ENCODE measurements at places on chromosomes 7 and 10.

DNA sequence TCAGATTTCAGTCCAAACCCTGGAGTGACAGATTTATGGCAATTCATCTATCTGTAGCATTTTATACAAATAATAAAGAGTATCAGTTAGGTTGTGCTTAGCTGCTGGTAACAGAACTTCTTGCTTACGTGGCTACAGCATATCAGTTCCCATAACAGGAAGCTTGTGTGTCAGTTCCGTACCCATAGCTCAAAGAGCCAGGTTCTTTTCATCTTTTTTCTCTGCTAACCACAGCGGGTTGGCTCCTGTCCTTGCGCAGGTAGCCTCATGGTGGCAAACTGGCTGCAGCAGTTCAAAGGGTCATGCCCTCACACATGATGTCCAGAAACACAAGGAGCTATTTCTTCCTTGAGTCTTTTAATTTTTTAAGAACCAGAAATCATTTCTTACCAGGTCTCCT is 1041.8 kb downstream of the GATA3 start:
- peak; percentile 21 for DNase-seq

DNA sequence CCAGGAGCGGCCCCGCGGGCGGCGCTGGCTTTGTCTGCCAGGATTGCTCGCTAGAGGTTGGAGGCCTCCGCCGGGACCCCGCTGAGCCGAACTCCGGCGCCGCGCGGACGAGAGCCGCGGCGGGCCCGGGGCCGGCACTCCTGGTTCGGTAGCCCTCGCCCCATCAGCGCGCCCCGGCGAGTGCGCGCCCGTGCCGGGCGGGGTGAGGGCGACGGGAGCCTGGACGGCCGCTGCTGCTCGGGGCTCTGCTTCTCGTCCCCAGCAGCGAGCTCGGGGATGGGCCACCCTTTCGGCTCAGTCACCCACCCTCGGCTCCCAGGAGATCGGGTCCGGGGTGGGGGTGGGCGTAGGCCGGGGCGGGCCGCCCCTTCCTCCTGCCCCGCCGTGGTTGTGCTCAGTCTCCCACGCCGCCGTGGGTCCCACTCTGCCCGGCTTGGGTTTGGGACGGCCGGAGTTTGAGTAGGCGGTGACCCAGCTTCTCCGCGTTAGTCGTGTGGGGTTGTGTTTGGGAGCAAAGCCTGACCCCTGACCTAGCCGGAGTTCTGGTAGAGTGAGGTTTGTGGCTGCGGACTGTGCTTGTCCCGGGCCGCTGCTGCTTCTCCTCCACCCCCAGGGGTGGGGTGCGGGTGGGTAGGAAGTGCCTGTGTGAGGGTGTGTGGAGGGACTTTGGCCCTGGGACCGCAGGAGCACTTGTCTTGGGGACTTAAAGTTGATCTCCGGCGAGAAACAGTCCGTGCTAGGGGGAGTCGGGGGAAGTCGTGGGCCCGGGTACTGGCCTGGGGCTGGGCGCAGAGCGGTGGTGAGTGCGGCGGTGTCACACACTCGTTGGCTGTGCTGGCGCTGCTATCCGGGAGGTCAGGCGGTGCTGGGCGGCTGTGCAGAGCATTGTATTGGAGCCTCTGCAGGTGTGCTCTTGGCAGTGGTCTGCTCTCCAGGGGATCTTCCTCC is 677 bp downstream of the TSPAN14 start:
- DNase-seq: peak; percentile 49

DNA sequence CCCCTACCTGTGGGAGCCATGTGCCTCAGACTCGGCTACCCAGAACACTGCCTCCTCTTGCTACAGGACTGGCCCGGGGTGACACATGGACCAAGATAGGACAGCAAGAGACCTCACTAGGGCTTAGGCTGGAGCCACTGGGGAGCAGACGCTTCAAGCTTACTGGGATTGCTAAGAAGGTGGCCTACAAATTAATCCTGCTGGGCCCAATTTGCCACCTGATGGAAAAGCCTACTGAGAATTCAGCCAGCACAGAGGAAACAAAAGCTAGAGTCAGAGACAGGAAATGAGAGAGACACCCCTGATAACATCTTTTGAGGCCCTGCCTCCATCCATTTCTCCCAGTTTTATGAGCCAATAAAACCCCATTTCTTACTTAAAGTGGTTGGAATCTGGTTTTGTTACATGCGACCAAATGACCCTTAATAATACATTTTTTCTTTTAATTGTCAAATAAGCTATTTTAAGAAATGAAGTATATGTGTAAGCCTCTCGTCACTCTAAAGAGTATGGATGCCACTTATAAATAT is 282.1 kb downstream of the CXCL12 start:
- DNase-seq: no peak

DNA sequence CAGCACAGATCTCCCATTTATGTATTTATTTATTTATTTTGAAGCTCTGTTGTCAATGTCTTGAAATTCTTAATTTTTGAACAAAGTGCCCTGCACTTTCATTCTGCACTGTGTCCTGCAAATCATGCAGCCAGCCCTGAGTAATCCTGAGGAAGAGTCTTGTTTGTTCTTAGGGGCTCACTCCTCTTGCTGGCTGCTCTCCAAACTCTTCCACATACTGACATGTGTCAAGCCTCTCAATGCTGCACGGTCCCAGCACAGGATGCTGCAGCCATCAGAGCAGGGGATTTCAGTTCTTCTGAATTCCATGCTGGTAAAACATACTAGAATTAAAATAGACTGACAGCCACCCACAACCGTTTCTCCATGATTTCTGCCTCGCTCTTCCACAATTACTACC is 207.2 kb downstream of the PARD3 start:
- no peak for DNase-seq

DNA sequence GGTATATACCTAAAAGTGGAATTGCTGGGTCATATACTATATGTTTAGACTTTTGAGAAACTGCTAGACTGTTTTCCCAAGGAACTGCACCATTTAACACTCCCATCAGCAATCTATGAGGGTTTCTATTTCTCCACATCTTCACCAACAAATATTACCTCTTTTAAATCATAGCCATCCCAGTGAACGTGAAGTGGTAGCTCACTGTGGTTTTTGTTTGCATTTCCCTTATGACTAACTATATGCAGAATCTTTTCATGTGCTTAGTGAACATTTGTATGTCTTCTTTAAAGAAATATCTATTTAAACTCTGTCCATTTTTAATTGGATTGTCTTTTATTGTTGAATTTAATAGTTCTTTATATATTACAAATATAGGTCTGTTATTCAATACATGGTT is 115.8 kb upstream of the SEC61G start:
- no peak for DNase-seq

GRCh38 chr7:94396037-94396431 is 1.3 kb downstream of the COL1A2 start:
- DNase-seq: no peak

DNA sequence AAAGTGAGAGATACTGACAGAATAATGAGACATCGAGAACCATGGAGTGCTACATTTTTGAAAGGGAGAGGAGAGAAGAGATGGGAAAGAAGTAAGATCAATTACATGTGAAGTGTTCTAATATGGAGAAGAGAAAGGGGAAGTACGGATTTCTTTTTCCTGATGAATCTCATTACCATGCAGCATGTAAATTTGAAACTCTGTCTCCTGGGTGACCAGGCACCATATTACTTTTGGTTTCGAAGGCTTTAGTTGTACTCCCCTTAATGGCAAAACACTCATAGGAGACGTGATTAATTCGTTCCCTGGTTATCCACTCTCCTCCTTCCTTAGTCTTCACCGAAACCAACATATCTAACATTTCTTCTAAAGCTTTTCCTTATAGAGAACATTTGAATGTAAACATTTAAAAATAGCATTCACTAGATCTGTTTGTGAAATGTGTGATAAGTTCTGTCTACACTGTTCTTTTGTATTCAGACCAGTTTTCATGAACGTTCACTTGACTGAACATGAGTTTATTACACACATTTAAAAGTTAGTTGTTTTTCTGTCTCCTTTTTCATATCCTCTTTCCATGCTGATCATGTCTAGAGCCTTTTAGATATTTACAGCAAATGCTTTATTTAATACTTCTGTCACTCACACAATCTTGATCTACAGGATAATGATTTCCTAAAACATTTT is 80.2 kb upstream of the MSRB2 start:
- no peak for DNase-seq

GRCh38 chr7:155991470-155991869 is 179.2 kb upstream of the SHH start:
- no peak for DNase-seq

DNA sequence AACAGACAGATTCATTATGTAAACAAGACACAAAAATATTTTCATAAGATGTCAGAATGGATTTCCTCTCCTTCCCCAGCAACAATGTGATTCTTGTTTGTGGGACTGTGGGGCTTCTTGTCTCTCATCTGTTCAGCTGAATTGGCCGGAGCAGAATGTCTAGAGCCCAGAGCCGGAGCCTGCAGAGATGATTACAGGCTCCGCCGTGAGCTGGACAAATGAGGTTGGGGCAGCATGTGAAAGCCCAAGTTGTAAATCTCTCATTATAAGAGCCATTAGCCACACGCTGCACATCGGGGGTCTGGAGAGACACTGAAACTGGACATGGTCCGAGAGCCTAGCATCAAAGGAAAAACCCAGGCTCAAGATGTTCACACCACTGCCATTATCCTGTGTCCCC is 137.0 kb upstream of the ADAM12 start:
- no peak for DNase-seq

DNA sequence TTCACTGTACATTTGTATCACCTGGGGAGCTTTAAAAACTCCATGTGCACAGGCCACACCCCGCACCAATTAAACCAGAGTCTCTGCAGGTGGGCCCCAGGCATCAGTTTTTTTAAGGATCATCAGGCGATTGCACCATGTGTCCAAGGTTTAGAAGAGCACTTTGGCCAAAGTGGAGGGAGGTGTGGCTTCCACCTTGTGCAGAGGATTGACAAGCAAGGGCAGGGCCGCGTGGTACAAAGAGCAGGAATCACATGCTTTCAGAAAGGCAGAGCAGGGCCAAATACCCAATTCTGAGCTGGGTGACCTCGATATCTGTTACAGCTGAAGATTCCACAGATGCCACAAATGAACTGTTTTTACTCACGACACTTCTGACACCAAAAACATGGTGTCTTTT is 52.4 kb downstream of the NOC3L start:
- DNase-seq: no peak

DNA sequence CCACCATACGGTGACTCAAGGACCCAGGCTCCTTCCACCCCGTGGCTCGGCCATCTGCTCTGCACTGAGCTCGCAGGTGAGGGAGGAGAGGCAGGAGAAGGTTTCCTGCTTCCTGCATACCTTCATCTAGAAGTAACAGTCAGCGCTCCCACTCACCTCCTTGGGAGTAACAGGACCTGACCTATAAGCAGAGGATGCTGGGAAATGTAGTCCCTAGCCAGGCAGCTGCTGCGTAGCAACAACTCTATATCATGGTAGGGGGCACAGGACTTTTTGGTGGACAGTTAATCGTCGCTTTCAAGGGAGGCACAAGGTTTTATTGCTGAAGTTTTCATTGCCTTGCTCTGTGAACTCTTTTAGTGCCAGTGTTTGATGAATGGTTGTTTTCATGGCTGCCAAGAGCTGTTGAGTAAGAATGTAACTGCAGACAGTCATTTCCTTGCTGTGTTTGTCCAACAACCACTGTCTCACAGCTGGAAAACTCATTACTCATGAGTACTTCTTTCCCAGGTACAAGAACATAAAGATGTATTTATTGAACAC is 10.2 kb upstream of the ZFYVE27 start:
- DNase-seq: peak; percentile 64

- DNase-seq: no peak
Observed at GRCh38 chr7:91355695-91356435, 91.6 kb downstream of the FZD1 start.

GRCh38 chr7:127751062-127751461 is 99.1 kb downstream of the SND1 start:
- DNase-seq: no peak

DNA sequence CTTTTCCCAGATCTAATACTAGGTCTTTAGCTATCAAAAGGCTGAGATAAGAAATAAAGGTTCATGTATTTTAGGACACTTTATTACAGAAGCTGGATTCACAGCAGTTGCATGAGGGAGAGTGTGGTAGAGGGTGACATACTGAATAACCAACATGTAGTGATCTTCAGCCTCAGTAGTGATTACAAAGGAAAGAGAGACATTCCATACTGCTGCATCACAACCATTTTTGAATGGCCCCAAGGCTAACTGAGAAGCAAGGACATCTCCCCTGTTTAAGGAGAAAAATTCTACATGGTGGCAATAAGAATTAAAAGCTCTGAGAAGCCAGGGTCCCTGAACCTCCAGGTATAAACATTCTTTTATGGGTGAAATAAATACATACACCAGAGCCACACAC is 35.3 kb downstream of the COG5 start:
- DNase-seq: no peak

DNA sequence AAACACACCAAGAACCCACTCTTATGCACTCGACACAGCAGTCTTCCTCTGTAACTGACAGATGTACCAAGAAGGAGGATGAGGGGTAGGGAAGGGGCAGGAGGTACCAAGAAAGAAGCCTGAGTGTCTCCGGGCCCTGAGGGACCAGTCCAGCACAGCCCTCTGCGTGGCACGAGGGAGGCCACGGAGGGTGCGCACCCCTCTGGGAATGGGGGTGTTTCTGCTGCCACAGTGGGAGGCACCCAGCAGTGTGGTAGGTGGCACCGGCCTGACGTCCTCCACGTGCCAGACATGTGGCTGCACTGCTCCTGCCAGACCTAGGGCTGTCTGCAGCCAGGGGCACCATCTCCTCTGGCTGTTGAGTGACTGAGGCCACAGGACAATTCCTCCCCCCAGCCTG is 154.3 kb downstream of the ZMYND11 start:
- DNase-seq: no peak

DNA sequence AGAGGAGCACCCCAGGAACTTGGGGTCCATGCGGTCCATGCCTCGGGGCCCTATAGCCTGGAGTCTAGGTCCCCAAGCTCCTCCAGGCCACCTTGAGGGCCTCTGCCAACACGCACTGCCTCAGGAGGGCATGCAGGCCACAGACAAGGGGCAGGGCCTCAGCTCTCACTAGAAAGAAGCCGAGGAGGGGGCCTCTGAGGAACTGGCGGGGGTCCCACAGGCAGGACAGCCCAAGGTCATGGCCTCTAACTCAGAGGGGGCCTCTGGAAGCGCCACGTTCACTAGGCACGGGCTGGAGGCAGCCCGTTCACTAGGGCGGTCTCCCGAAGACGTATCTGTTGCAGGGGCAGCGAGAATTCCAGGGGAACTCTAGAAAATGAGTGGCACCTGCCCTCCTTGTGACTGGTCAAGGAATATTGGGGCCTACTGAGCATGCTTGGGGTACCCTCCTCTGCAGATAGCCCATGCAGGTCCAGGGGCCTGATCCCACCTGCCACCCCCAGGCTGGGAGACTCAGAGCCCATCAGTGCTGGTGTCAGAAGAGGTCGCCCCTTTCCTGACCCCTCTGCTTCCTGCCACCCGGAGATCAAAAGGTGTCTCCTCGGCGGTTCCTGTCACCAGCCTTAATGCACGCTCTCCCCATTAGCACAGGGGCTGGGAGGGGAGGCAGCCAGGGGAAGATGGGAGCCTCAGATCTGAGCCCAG is 86.7 kb upstream of the RET start:
- no peak for DNase-seq

Measured in activated CD4-positive, alpha-beta T cell treated with anti-CD3 and anti-CD28 coated beads, Interleukin-10, Interleukin-2, amounts not matched to agents 100 ng/mL and 50 ng/mL, durations not matched to agents 16 hours and 8 hours (primary cell).